ENCODE measurements at places on chromosomes 7 and 10. TPM values are rescaled to one million over a fixed set of nuclear protein-coding genes. Genes with fewer than 3 reads are reported as not detected.
A peak's percentile ranks its signal among the peaks of the same experiment; 100 is the strongest.

- no peak for DNase-seq
These were observed 85.8 kb downstream of the GSAP start for GRCh38 chr7:77330169-77330882.

DNA sequence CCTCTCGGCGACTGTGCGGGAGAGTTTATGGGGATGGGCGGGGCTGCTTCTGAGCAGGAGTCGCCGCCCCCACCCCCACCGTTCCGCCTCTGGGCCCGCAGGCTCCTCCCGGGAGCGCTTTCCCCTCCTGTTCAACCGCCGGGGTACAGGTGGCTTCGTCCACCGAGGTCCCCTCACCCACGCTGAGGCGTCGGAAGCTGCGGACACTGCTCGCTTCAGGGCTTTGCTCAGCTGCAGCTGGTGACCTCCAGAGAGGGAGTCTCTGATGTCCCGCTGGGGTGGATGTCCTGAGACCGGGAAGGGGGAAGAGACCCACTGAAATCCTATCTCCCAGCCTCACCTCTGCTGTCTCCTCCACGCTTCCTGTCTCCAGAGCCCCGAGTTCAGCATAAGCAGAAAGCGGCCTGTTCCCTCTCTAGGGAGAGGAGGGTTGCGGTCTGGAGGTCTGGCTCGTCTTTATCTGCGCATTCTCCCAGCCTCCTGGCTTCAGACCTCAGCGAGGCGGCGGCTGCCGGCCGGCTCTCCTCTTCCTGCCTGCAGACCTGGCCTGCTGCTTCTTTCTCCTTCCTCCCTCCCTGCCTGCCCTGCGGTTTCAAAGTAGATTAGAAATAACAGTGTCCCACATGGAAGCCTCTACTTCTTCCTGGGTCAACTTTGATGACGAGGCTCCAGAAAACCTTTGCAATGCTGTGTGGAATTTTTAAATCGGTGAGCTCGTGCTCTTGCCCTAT lies 1.8 kb downstream of the CYP2E1 start:
- DNase-seq = no peak

GRCh38 chr7:2799253-2799652 lies 44.9 kb downstream of the GNA12 start:
- no peak for DNase-seq

GRCh38 chr10:103575416-103576075 lies 82.0 kb downstream of the NEURL1 start:
- no peak for DNase-seq

DNA sequence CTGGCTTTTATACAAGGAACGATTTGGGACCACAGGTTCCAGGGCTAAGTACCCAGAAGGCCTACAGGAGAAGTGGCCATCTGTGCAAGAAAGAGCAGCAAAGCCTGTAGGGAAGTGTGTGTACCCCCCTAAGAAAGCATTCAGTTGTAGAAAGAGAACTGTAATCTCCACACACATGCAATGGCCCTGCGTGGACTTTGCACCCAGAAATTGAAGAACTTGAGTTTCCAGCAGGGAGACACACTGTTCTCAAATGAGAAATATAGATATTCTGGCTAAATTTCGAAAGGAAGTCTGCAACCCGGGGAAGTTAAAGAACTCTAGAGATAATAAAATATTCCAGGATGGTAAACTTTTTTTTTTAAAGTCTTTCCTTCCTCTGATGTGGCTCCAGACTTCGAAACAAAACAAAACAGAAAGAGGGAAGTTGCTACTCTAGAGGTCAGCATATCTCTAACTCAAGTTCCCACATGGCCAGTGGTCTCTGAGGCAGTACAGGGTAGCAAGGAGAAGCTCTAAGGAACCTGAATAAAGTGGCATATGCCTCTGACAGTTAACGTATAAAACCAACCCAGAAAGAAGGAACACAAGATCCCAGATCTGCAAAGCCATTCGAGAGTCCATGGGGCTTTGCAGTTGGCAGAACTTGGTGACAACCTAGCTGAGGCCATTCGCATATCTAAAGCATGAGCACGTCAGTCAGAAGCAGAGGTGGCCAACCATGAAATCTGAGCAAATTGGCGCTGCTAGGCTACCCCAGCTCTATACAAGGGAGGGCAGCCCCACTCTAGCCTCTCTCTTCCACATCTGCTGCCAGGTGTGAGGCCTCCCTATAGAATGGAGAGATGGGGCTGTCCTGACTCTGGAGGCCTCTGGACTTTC lies 56.6 kb downstream of the ELMO1 start:
- DNase-seq = no peak

GRCh38 chr10:44427479-44427878 lies 42.6 kb upstream of the CXCL12 start:
- no peak for DNase-seq

GRCh38 chr7:31002256-31002655 lies 38.5 kb downstream of the GHRHR start:
- DNase-seq = no peak

GRCh38 chr7:130363026-130363847 lies 17.1 kb upstream of the CPA1 start:
- DNase-seq = peak; percentile 99

GRCh38 chr10:2380218-2380617 lies 642.9 kb upstream of the ADARB2 start:
- DNase-seq = no peak

DNA sequence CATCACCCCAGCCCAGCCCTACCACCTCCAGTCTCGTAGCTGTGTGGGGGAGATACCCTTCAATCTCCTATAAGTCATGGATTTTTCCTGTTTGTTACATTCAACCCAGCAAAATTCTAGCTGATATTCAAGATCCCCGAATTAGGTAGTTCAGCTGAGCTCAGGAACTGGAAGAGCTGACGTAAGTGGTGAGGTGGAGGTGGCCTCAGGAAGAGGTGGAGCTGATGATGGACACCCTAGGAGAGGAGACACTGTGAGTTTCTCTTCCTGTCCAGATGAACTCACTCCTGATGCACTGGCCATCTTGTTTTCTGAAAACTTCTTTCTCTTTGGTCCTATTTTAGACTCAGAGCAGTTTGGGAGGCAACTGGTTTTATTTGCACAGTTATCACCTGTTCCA lies 90.5 kb upstream of the PITRM1 start:
- DNase-seq = no peak

DNA sequence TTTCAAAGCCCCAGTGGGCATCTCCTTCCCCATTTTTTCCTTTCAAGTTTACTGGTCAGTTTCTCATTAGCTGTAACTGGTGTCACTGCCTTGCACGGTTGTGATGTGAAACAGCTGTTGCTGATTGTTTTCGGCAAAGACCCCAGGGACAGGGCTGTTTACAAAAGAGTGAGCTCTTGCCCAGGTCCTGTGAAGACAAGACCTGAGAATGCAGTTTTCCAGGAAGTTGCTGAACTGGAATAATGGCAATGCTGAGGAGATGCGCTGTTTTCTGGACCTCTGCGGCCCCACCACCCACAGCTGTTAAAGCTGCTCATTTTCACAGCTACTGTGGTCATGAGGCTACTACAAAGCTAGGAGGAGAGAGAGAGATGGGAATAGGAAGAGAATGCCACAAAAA lies 116.6 kb upstream of the RSU1 start:
- no peak for DNase-seq

DNA sequence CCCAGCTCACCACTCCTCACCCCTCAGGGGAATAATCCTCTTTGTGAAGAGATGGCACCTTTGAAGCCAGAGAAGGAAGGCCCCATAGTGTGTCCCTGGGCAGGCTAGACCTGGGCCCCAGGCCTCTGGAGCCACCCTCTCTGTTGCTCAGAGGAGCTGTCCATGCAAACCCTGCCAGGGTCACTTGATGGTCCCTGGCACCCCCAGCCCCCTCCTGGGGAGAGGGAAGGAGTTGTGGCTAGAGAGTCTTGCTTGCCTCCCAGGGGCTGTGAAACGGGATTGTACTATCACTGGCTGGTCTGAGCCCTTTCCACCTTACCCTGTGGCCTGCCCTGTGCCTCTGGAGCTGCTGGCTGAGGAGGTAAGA lies 5.8 kb downstream of the GHRHR start:
- DNase-seq = no peak

GRCh38 chr7:46387646-46388045 lies 466.6 kb upstream of the IGFBP3 start:
- no peak for DNase-seq

DNA sequence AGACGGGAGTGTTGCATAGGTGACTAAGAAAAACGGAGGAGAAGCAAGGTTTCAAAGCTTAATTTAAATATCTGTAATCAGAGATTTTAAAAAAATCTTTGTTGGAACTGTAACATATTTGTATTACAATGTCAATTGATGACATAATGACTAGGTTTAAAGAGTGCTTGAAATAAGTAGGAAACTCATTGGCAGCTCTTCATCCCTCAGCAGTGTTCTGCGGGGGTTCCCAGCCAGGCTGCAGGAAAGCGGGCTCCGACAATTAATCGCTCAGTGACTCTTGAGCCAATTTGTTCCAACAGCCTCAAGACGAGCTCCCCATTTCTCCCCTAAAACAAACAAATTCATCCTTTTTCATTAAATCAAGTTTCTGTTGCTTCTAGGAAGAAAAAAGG lies 22.6 kb downstream of the CPXM2 start:
- no peak for DNase-seq

DNA sequence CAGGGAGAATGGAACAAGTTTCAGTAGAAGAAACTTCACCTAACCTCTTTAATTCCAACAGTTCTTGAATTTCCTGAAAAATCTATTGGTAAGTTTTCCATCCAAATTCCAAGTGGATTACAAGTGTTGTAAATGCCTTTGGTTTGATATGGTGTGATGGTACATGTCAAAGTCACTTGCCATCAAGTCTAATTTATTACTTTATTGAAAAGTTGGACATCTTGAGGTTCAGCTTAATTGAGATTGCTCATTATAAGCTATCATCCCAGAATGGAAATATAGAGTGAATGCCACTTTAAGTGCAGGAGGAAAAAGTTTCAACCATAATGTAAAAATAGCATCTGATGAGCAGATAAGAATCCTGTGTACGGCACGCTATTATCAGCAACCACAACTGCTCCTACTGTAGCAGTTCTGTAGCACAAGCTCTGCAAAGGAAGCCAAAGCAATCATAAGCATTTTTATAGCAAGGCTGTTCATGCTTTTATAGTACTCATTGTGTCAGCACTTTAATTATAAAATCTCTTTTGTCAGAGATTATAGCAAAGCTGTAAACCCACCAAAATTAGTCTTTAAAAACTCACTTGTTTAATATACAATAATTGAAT lies 991.8 kb upstream of the PHF14 start:
- no peak for DNase-seq

GRCh38 chr7:6284461-6285360 lies 12.3 kb upstream of the CYTH3 start:
- DNase-seq = peak; percentile 70

GRCh38 chr10:69786791-69787190 lies 14.9 kb upstream of the COL13A1 start:
- no peak for DNase-seq

- no peak for DNase-seq
These were observed 241.6 kb upstream of the TCERG1L start for GRCh38 chr10:131553121-131553520.

DNA sequence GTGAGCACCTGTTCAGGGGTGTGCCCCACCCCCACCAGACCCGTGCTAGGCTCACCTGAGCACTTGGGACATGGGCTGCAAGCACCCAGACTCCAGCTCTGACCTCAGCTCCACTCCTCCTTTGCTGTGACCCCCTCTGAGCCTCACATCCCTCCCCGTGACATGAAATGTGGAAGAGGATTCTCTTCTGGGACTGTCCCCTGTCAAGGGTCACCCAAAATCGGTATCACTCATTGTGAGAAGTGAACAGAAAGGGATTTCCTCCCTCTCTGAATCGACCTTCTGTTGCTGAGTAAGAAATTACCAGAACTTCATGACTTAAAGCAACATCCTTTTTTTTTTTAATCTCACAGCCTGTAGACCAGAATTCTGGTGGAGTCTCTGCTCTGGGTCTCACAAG lies 6.2 kb upstream of the CHST15 start:
- DNase-seq = no peak

DNA sequence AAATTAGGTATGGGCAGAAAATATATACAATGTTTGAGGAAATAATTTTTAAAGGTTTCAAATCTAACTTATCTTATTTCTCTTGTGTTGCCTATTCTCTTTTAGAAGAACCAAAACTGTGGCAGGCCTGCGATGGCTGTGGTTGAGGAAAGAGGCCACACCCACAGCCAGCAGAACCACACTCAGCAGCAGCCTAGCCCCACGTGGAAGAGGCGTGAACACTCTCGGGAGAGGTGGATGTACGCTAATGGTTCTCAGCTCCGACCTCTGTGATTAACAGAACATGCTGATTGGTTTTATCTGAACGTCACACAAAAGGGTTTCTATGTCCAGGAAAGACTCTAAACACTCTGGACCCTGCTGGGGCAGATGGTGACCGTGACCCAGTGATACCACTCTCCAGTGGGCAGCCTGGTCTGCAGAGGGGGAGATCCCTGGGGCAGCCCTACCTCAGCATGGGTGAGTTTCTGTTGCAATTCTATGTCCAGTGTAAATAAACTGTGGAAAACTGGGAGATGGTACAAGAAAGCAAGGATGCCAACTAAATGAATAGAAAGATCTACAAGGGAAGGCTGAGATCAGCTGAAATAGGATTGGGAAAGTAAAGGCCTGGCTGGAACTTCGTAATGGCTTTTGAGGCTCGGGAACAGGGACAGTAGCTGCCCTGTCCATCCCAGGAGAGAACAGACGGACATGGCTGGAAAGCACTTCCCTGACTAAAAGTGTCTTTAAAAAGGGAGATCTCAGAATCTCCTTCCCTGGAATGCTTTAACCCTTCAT lies 26.6 kb downstream of the DIP2C start:
- no peak for DNase-seq

GRCh38 chr7:39145935-39146334 lies 168.2 kb downstream of the POU6F2 start:
- no peak for DNase-seq

- DNase-seq = no peak
These were observed 74.2 kb upstream of the LAMB4 start for GRCh38 chr7:108204281-108204796.

- no peak for DNase-seq
These were observed 53.5 kb downstream of the EPDR1 start for GRCh38 chr7:37973915-37974314.

- DNase-seq = no peak
These were observed 61.2 kb downstream of the DNAJB6 start for GRCh38 chr7:157397731-157398691.

Gene HNRNPH3
- polyA plus RNA-seq = 45.7 TPM

Gene FAM25C
- 26.2 TPM for polyA plus RNA-seq

Gene SORBS1
- 0.42 TPM for polyA plus RNA-seq
